ENCODE measurements at places on chromosomes 13 and 19.

DNA sequence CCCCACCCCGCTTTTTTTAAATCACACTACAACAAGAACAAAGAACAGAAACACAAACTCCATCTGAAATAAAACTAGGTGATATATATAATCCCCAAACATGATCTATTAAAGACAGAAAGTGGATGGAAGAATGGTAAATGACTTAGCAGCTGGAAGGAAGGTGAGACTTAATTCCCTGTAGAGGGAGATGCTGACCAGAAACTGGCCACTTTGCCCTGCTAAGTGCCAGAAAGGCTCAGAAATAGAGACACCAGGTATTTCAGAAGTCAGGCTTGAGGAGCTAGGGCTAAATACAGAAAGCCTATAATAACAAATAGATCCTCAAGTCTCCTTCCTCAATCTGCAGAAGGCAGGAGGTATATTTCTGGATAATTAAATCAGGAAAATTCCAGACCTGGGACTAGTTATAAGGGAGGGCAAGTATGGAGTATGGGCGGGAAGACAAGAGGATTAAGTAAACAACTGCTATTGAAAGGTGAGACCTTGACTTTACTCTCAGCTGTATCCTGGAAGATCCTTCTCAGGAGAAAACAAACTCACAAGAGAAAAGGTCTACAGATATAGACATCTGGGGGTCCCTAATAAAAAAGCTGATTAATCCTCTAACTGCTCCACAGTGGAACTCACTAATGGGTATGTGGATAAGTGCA, 32.2 kb downstream of the MTRF1 start:
- DNase-seq: no peak

- DNase-seq: no peak
These were observed 26.8 kb downstream of the COG6 start for GRCh38 chr13:39682310-39682709.

DNA sequence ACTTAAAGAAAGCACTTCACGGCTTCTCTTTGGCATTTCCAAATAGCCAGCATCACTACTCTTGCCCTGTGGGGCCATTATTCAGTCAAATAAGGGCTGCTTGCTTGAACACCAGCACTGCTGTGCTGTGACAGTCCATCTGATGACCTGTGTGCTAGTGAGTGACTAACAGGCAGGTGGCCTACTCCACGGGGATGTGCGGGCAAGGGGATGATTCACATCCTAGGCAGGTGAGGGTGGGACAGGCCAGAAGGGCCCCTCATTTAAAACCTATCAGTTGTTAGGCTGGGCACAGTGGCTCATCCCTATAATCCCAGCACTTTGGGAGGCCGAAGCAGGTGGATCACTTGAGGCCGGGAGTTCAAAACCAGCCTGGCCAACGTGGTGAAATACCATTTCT, 8.2 kb downstream of the CCNE1 start:
- no peak for DNase-seq

DNA sequence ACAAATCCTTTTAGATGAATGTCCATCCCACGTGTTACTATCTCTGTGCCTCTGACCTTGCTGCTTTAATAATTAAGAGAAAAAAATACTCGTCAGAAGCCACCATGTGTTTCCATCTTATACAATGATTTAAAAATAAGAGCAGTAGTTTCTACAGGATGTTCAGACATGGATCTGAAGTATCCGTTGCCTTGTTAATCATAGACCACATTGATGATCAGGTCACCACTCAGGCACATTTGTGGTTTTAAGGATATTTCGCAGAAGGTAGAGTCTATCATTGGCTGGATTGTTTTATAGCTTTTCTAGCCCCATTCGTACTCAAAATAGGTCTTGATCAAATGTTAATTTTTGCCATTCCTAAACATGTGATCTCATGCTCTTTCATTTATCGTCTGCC, 710.0 kb upstream of the ARGLU1 start:
- DNase-seq: no peak

- peak; percentile 13 for DNase-seq
These were observed 671.6 kb downstream of the PCDH9 start for GRCh38 chr13:66558506-66558905.
